GM10248 (cell line): ENCODE measurements at places on chromosomes 5 and 9.

- DNase-seq: no peak
Observed at GRCh38 chr5:78102500-78102899, 192.0 kb downstream of the AP3B1 start.

GRCh38 chr9:133427658-133428348 is 5.6 kb downstream of the ADAMTS13 start:
- DNase-seq: no peak

- no peak for DNase-seq
Observed at GRCh38 chr5:89211836-89212235, 328.9 kb upstream of the MEF2C start.

GRCh38 chr9:120555839-120556238 is 24.1 kb downstream of the CDK5RAP2 start:
- DNase-seq: no peak

- no peak for DNase-seq
Observed at GRCh38 chr9:93656426-93657239, 80.2 kb downstream of the PHF2 start.
